ENCODE measurements at places on chromosomes 5 and 9.

GRCh38 chr5:116358911-116359418 is 215.7 kb downstream of the SEMA6A start:
- DNase-seq: no peak

GRCh38 chr5:27944471-27944870 is 906.1 kb upstream of the CDH9 start:
- DNase-seq: no peak

DNA sequence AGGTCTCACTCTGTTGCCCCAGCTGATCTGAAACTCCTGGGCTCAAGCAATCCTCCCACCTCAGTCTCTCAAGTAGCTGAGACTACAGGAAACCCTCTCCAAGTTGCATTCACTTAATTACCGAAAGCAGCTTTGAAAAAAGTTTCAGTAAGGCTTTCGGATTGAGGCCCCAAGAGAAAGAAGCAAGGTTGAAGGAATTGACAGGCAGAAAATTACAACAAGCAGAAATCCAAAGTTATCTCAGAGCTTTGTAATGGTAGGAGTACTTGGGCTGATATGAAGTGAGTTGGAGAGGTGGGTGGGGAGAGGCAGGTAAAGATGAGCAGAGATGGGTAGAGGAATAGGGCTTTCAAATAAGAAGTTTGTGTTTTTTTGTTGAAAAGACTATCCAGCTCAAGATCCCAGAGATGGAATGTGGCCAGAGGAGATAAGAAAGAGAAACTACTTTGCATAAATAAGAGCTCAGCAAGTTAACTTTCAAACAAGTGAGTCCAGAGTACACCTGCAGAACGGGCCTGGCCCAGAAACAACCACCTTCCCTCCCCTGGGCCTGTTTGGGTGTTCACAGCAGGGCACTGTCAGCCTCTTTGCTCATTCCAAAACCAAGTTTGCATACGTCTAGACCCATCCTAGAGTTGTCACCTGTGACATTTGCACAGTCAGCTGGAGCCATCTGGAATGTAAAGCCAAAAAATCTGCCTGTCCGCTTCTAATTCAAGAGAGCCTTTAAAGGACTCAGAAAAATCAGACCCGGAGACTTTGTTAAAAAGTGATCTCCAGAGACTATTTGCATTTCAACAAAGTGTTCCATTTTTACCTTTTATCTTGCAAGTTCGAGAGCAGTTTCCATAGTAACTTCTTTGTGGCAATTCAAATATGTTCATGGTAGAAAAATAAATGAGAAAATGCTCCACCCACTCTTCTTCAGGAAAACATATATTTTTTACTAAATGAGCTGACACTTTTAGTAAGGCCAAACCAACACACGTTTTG is 2.2 kb upstream of the CLINT1 start:
- DNase-seq: no peak

GRCh38 chr9:129781981-129782380 is 21.0 kb upstream of the TOR1B start:
- no peak for DNase-seq

- no peak for DNase-seq
Measured at GRCh38 chr5:178465861-178466288, 124.3 kb downstream of the COL23A1 start.
